CD4-positive, alpha-beta memory T cell (primary cell): ENCODE measurements at places on chromosomes 11 and 22. TPM values are rescaled to one million over a fixed set of nuclear protein-coding genes. Genes with fewer than 3 reads are reported as not detected.

DNA sequence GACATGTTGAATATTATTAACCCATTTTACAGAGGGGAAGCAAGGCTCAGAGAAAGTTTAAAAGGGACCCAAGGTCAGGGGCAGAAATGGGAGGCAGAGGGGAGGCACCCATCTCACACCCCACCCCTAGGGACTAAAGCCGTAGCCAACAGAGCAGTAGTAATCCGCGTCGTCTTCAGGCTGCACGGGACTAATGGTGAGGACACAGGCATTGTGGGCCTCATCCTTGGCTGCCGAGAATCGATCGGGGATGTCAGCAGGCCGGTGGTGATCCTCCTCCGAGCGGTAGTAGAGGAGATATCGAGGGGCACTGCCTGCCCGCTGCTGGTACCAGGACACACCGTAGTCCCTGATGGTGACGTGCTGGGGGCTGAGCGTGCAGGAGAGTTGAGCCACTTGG is 1.5 kb downstream of the VPREB3 start:
- DNase-seq: no peak
- H3K36me3 ChIP-seq: no peaks in the 10 kb centered on the region
- no peak overlapping the region for H3K4me3 ChIP-seq
- no peak overlapping the region for H3K27ac ChIP-seq
- no peaks in the 10 kb centered on the region for H3K27me3 ChIP-seq
- peaks cover 13% of the 10 kb centered on the region for H3K4me1 ChIP-seq

OR5T1 gene
- total RNA-seq: not detected

THRSP gene
- total RNA-seq: not detected

DNA sequence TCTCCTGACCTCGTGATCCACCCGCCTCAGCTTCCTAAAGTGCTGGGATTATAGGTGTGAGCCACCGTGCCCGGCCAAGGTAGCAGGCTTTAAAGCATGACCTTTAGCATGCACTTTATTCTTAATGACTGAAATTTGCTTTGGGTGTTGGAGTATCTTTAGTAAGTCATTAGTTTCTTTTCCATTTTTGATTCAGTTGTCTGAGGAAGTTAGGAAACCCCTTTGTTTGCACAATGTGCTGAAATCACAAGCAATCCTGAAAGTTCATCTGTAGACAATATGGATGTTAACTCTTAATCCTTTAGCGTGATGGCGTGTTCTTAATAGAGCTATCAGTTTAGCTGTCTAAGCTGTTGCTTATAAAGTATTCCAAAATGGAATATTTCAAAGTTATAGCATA is 16.8 kb downstream of the SDHD start:
- H3K4me1 ChIP-seq: no peaks in the 10 kb centered on the region
- H3K4me3 ChIP-seq: no peak overlapping the region
- no peaks in the 10 kb centered on the region for H3K27me3 ChIP-seq
- peaks cover 5% of the 10 kb centered on the region for H3K36me3 ChIP-seq

DNA sequence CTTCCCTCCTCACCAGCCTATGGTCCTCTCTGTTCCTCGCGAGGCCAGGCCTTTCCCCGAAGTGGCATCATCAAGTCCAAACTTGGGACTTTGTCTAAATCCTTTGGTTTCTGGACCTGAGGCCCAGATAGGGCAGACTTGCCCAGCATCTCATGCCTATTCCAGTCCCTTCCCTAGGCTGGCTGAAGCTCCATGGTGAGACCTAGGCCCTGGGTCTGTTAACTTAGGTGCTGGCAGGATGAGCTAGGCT is 11.5 kb downstream of the RELA start:
- H3K27me3 ChIP-seq: no peaks in the 10 kb centered on the region
- peaks cover 35% of the 10 kb centered on the region for H3K4me1 ChIP-seq
- H3K4me3 ChIP-seq: no peak overlapping the region
- peak overlapping the region; percentile 91 for H3K27ac ChIP-seq

LRRC56 gene
- 4.4 TPM for total RNA-seq

DNA sequence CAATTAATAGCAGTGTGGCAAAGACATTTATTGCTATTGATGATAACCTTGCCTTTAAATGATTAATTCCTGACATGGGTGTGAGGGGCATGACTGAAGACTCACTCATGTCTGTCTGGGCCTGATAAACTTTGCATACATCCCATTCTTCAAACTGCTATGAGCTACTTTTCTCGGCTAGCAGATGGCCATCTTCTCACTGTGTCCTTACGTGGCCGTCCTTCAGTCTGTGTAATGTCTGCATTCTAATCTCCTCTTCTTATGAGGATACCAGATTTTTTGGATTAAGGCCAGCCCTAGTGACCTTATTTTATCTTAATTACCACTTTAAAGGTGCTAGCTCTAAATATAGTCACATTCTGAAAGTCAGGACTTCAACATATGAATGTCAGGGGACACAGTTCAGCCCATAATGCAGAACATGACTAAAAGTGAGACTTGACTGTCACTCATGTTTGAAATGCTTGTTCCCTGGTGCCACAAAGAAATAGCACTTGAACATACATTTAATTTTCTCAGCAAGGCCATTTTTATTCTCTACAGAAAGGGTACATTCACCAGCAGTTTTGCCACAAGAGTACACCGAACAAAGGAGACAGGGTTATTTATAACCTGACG is 32.3 kb downstream of the OR10A6 start:
- H3K27ac ChIP-seq: no peak overlapping the region
- H3K36me3 ChIP-seq: no peaks in the 10 kb centered on the region
- no peak overlapping the region for H3K4me3 ChIP-seq
- no peaks in the 10 kb centered on the region for H3K27me3 ChIP-seq
- no peaks in the 10 kb centered on the region for H3K4me1 ChIP-seq
- DNase-seq: no peak

TRMT2A gene
- total RNA-seq: 126 TPM

DNA sequence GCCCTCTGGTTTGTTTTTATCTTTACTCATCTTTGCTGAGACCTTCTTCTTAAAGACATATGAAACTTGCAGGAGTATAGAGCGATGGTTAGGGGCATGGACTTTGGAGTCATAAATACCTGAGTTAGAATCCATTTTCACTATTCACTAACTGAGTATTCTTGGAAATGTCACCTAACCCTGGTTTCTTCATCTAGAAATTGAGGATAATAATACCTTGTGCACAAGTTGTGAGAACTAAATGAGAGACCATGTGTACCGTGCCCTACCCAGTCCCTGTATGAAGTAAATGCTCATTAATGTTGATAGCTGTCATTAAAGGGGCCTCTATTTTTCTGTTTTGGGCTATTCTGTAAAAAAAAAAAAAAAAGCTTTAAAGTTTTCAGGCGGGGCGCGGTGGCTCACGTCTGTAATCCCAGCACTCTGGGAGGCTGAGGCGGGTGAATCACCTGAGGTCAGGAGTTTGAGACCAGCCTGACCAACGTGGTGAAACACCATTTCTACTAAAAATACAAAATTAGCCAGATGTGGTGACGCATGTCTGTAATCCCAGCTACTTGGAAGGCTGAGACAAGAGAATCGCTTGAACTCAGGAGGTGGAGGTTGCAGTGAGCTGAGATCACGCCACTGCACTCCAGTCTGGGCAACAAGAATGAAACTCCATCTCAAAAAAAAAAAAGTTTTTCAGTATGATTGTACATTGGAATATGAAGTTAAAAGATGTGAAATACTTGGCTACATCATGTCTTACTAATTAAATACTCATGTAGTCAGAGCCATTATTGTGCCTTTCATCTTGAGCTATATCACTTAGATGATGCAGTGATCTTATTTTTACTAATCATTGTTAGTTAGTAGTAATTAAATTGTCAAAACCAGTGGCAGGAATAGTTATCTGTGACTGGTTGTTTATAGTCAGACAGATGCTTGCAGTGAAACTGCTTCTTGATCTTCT is 95.0 kb downstream of the AMOTL1 start:
- DNase-seq: no peak
- no peaks in the 10 kb centered on the region for H3K27me3 ChIP-seq
- H3K4me3 ChIP-seq: no peak overlapping the region
- H3K36me3 ChIP-seq: no peaks in the 10 kb centered on the region
- no peaks in the 10 kb centered on the region for H3K4me1 ChIP-seq

GRCh38 chr11:86698639-86699038 is 26.2 kb upstream of the ME3 start:
- DNase-seq: no peak
- H3K4me1 ChIP-seq: no peaks in the 10 kb centered on the region
- H3K27ac ChIP-seq: no peak overlapping the region
- H3K27me3 ChIP-seq: no peaks in the 10 kb centered on the region
- no peaks in the 10 kb centered on the region for H3K36me3 ChIP-seq

GRCh38 chr22:36999463-36999862 is 19.8 kb downstream of the TST start:
- DNase-seq: no peak
- H3K27me3 ChIP-seq: no peaks in the 10 kb centered on the region
- no peak overlapping the region for H3K27ac ChIP-seq
- no peak overlapping the region for H3K4me3 ChIP-seq
- H3K36me3 ChIP-seq: no peaks in the 10 kb centered on the region

DNA sequence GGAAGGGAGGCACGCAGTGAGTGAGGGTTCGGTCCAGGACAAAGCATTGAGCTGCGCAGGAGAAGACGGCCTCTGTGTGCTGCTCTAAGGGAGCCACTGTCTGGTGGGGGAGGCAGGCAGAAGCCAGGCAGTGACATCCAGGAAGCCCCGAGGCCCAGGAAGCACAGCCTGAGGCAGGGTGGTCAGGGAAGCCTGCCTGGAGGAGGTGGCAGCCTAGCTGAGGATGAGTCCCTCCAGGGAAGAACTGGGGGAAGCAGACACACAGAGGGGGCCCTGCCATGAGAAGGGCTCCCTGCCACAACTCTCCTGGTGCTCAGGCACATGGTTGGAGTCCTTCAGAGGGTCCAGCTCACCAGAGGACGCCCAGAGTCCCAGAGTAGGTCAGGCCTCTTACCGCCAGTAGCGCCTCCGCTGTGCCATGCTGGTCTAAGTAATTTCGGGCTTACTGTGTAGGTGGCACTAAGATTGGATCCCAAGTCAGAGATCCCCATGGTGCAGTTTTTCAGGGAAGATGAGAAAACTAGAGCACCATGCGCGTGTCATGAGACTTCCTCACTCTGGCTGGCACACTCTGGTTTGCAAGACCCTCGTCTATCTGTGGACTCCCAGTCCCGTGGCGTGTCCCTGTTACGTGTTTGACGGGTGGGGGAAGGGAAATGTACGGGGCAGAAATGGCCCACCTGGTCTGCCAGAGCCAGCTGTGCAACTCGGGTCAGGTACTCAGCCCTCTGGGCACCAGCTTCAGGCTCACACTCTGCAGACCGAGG is 887.2 kb downstream of the BRD1 start:
- no peaks in the 10 kb centered on the region for H3K4me1 ChIP-seq
- no peaks in the 10 kb centered on the region for H3K27me3 ChIP-seq
- H3K4me3 ChIP-seq: no peak overlapping the region
- H3K27ac ChIP-seq: no peak overlapping the region
- no peak for DNase-seq
- H3K36me3 ChIP-seq: no peaks in the 10 kb centered on the region

DNA sequence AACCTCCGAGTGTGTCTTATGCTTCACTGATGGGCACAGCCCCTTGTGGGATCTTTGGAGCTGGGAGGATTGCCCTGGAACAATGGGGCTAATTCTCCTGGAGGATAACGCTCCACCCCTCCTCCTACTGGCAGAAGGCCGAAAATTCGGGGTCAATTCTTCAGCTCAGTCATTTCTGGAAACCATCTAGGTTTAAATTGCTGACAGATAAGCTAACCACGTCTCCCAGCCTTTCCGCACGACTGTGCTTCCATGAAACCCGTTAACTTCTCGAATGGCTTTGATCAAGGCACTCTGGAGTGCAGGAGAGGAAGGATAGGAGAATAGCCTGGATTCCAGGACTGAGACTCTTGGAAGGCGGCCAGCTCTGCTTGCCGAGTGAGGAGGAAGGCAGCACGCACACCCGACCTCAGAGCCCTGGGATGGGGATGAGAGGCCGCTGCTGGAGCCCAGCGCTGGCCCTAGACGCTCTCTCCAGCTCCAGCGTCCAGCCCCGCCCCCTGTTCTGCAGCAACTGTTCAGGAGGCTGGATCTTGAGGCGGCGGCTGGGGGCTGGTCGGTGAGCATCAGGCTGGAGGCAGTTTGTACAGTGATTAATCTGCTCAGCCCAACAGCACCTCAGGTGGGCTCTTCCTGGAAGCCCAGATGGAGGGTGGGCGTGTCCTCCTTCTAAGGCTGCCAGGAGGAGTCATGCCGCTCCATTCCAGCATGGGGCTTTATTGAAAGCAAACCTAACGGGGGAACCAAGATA is 176.7 kb upstream of the NCAM1 start:
- no peak overlapping the region for H3K4me3 ChIP-seq
- H3K27ac ChIP-seq: no peak overlapping the region
- H3K36me3 ChIP-seq: no peaks in the 10 kb centered on the region

ABTB2 gene
- total RNA-seq: 0.39 TPM

DCHS1 gene
- total RNA-seq: 6.4 TPM

GRCh38 chr11:134994431-134994830 is 582.4 kb upstream of the B3GAT1 start:
- DNase-seq: no peak
- H3K36me3 ChIP-seq: no peaks in the 10 kb centered on the region
- H3K27ac ChIP-seq: no peak overlapping the region

DNA sequence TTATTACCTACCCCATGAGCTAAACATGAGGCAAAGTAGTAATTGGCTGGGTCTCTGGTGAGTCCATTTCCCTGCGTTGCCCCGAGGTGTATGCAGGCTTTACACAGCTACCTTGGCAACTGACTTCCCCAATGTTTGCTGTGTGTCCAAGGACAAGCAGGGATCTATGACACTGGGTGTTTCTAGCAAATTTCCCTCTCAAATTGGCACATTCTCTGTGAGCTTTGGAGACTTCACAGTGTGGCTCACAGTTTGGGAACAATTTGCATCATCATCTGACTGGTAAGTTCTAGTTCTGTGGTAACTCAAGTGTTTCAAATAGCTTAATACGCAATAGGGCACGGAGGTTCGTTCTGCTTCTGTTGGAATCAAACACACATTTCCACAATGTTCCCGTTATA is 12.5 kb downstream of the NNMT start:
- no peaks in the 10 kb centered on the region for H3K36me3 ChIP-seq
- peaks cover 4% of the 10 kb centered on the region for H3K27me3 ChIP-seq
- H3K4me1 ChIP-seq: no peaks in the 10 kb centered on the region
- H3K4me3 ChIP-seq: no peak overlapping the region
- DNase-seq: no peak

GRCh38 chr11:86588566-86589090 is 83.8 kb downstream of the ME3 start:
- H3K36me3 ChIP-seq: no peaks in the 10 kb centered on the region
- no peaks in the 10 kb centered on the region for H3K27me3 ChIP-seq
- no peak overlapping the region for H3K27ac ChIP-seq
- H3K4me1 ChIP-seq: peaks cover 11% of the 10 kb centered on the region
- H3K4me3 ChIP-seq: no peak overlapping the region
- DNase-seq: no peak

DNA sequence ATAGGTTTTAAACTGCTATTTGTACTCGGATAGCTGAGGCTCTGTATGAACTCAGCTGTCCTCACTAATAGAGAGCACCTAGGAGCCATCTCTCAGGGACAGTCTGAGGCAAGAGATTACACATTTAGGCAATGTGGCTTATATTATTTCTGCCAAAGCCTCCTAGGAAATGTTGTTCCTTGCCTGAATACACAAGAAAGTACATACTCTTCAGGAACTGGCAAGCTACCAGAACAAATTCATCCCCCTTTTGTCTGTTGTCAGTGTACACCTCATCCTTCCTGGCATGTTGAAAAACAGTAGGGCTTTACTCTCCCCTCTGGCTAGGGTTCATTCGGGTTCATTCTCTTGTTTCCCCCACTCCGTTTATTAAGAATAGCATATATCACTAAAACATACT is 615.9 kb upstream of the FAT3 start:
- no peaks in the 10 kb centered on the region for H3K4me1 ChIP-seq
- H3K27me3 ChIP-seq: no peaks in the 10 kb centered on the region
- no peak for DNase-seq
- H3K36me3 ChIP-seq: no peaks in the 10 kb centered on the region

OR8D1 gene
- total RNA-seq: not detected
